Kasumi-1 (cell line): ENCODE measurements at places on chromosomes 3 and 15.
A peak's percentile ranks its signal among the peaks of the same experiment; 100 is the strongest.

- no peak for DNase-seq
Measured at GRCh38 chr15:58492661-58493397, 61.0 kb downstream of the LIPC start.

DNA sequence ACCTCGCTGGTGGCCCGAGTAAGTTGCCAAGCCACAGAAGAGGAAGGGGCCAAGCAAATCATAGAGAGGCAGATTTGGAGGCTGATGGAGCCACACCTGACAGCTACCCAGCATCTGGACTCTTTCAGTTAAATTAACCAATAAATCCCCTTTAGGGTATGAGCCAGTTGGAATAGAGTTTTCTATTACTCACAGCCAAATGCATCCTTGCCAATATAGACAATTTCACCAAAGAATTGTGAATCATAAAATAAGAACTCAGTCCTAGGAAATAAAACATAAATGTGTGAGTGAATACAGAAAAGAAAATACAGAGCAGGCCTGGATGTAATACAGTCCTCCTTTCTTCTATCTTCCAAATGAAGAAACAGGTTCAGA is 161.6 kb upstream of the ANKRD28 start:
- DNase-seq, result no peak

DNA sequence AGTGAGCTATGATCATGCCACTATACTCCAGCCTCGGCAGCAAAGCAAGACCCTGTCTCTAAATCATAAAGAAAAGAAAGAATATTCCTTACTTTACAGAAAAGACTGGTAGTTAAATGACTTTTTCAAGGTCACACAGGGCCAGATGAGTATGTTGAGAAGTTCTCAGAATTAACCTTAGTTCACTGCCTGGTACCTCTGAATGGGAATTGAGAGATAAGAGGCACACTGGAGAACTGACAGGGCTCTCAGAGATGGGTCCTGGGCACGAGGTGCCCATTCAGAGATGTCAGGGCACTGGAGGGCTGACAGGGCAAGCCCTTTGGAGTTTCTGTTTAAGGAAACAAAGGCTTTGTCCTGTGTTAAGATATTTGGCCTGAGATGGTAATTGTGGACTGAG is 157.7 kb downstream of the PDE8A start:
- no peak for DNase-seq

DNA sequence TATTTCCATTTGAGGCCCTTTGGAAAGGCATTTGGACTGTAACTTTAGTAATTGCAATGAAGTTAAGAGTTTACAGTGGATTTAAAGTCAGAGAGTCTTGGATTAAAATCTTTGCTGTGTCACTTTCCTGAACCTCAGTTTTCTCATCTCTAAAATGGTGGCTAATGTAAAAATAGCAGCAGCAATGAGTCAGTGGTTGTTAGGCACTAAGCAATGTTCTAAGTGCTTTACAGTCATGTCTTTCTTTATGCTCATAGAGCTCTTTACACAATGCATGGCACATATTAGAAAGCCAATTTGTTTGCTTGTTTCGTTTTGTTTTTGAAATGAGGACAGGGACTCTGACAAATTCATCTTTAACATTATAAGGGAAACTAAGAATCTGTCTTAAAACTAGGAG is 222.7 kb upstream of the DNAJC19 start:
- DNase-seq, result no peak

GRCh38 chr3:64575211-64575844 is 112.5 kb downstream of the ADAMTS9 start:
- DNase-seq, result peak; percentile 49

DNA sequence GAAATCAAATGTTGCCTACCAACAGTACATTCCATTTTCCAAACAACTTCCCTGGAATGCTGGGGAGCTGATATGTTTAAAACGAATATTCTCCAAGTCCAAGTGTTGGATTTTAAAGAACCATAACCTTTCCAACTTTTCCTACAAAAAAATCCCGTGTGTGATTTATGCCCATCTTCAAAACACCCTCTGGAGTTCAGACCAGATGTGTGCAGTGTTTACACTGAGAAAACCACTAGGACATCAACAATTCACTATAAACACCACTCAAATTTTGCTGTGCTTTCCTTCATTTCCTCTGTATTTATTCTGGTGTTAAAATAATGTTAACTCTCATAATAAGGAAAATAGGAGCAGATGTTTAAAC is 2.4 kb downstream of the VGLL4 start:
- DNase-seq, result no peak

GRCh38 chr15:56869573-56869972 is 48.9 kb upstream of the TCF12 start:
- DNase-seq, result peak; percentile 51

- DNase-seq, result no peak
Measured at GRCh38 chr3:97763586-97764406, 762 bp upstream of the ARL6 start.

GRCh38 chr3:111072031-111072921 is 660 bp downstream of the NECTIN3 start:
- DNase-seq, result peak; percentile 12
